NCI-H460 (cell line): ENCODE measurements at places on chromosomes 3 and 15.

- no peak for DNase-seq
These were observed 100.5 kb upstream of the RGMA start for GRCh38 chr15:93189561-93189960.

DNA sequence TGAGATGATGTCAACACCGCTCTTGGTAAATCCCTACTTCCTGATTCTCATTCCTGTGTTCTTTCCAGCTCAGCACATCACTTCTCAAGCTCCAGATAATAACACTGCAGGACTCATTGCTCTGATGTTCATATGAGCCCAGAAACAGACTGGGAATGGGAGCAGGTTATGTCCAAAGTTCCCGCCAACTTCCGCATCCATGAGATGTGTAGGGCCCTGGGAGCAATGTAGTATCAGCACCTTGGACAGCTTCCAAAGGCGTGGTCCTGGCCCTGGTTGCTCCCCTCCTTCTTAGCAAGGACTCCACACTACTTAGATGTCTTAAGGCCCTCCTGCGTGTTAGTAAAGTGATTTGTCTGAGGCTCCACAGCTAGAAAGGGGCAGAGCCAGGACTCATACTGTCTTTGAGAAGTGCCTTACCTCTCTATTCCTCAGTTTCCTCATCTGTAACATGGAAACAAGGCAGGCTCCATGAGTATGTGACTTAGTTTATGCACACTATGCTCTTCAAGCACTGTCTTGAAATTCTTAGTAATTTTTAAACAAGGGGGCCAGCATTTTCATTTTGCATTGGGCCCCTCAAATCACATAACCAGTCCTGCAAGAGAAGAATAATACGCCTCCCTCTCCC is 27.9 kb upstream of the SLC6A1 start:
- peak; percentile 11 for DNase-seq

GRCh38 chr3:26460985-26461384 is 161.6 kb upstream of the LRRC3B start:
- no peak for DNase-seq

GRCh38 chr3:88336894-88337293 is 187.1 kb downstream of the C3orf38 start:
- DNase-seq = no peak

DNA sequence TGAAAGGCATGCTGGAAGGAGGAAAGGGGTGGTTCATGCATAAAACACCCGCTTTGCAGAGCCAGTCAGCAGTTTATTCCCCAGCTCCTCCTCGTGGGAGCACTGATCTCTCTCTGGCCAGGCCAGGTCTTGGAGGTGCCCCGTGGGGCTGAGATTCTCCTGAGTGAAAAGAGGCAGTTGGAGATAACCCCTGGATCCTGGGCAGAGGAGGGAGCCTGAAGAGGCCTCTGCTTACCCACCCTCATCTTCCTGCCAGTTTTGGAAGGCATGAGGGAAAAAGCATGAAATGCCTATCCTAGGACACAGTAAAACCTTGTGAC is 108.3 kb downstream of the SEMA5B start:
- DNase-seq = no peak

DNA sequence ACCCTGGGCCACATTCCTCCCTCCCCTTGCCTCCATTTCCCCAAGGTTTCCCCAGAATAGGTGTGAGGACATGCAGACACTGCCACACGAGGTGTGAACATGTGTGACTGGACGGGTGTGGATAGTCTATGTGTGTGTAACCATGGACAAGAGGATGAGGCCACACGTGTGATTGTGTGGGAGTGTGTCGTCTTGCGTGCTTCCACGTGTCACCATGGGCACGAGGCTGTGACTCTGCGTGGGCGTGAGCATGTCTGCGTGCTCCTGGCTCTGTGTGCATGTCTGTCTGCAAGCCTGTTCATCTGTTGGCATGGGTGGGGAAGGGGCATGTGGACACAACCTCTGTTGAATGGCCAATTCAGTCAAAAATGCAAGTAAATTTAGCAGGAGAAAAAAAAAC is 6.2 kb upstream of the MYL3 start:
- no peak for DNase-seq

GRCh38 chr3:56918111-56918568 is 116.4 kb upstream of the ARHGEF3 start:
- DNase-seq = no peak

GRCh38 chr3:42084586-42084985 is 6.6 kb upstream of the TRAK1 start:
- DNase-seq = no peak
